Head of caudate nucleus (tissue), 42 donors: ENCODE measurements at places on chromosomes 7 and 10.
A peak's percentile ranks its signal among the peaks of the same experiment; 100 is the strongest.

DNA sequence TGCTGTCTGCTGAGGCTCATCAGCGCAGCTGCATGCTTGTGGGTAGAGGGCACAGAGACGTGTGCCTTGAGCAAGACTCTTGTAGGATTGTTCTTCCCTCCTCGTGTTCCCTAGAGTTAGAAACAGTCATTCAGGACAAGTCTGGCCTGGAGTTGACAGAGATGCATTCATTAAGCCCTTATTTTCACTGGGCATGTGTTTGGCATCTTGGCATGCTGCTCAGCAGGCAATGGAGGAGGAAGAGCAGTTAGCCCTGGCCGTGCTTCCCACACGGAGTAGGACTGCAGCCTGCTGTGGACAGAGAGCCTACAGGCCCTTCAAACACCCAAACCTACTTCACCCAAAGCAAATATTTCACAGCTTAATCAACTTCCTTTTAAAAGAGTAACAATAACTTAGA is 73.0 kb upstream of the GJD4 start:
- peak; percentile 36 for DNase-seq

GRCh38 chr10:21317902-21318301 is 207.6 kb downstream of the SKIDA1 start:
- DNase-seq = no peak

DNA sequence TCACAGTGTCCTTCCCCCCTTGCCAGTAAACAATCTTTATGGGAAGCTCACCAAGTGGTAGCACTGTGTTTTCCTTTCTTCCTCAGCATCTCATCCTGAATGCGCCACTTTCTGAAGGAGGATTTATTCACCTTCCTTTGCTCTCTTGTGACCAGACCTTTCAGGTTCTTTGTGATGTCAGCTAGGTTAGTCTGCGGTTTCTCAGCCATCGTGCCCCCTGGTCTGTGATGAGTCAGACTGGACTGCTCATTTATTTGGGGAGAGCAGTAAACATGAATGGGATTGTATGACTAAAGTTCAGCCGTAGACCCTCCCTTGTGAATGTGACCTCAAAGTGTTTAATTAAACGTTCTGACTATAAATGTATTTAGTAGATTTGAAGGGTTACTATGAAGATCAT is 235.1 kb upstream of the CELF2 start:
- no peak for DNase-seq

DNA sequence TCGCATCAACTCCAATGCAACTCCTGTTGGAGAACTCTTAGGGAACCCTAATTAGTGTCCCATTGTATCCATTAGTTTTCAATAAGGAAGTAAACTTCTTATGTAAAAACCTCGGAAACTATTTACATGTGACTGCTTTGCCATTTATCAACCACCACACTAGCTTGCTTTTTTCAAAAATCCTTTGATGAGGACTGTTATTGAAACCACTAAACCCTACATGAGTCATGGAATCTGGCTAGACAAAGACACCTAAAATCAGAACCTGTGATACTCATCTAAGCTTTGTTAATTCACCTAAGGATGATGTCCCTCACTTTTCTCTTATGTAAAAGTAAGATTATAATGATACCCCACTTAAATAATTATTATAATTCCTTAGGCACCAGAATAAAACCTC is 414.1 kb upstream of the ETV1 start:
- no peak for DNase-seq

DNA sequence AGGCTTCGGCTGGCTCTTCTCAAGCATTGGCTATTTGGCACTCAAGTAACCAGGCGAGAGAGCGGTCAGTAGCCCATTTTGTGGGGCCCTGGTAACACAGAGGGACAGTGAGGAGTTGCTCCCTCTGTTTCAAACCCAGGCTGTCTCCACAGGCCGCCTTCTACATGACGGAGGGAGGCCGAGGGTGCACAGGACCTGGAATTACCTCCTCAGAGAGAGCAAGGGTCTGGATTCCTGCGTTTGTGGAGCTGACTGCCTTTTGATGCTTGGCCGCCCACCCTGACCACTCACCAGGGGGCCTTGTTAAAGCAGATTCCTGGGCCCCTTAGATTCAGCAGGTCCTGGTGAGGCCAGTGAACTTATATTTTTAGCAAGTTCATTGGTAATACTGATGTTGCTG is 12.3 kb downstream of the UPP1 start:
- DNase-seq = no peak

GRCh38 chr7:118029826-118030422 is 154.0 kb upstream of the LSM8 start:
- no peak for DNase-seq

DNA sequence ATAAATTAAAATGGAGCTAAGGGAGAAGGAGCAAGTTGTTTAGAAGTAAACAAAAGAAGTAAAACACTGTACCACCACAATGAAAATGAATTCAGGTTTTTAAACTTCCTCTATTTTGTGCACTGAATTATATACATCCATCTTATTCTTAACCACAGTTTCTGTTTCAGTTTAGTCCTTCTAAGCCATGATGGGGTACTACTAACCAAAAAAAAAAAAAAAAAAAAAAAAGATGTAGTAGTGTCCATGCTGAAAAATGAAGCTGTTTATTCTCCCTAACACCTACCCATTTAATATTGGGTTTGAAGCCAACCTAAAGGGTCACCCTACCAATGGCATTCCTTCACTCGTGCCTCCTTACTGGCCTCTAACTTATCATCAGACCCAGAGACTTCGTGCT is 3.4 kb upstream of the BMPR1A start:
- DNase-seq = no peak

GRCh38 chr10:72075376-72076115 is 12.8 kb downstream of the SPOCK2 start:
- no peak for DNase-seq

GRCh38 chr7:18384491-18385143 is 110.9 kb upstream of the HDAC9 start:
- no peak for DNase-seq

- DNase-seq = no peak
These were observed 19.5 kb downstream of the COL28A1 start for GRCh38 chr7:7516156-7516555.

DNA sequence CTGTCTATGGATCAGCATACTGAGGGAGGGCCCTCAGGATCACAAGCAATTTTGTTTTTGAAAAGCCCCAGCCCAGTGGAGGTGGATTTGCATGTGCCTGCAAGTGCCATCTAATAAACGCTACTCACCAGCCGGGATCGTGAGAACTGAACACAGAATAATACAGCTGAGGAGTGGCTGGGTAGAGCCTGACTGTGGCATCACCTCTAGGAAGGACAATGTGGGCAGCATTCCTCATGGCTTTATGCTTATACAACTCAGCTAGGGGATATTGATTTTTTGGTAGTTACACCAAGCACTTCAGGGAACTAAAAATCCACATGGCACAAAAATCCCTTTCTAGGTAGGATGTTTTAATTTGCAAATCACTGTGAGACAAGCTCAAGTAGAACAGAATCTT is 72.7 kb upstream of the PALS2 start:
- no peak for DNase-seq

- no peak for DNase-seq
These were observed 842.5 kb downstream of the REEP3 start for GRCh38 chr10:64363687-64364086.

- no peak for DNase-seq
These were observed 8.4 kb downstream of the TLX1 start for GRCh38 chr10:101139421-101139911.

- no peak for DNase-seq
These were observed 4.4 kb downstream of the PRKAR2B start for GRCh38 chr7:107048783-107049418.

DNA sequence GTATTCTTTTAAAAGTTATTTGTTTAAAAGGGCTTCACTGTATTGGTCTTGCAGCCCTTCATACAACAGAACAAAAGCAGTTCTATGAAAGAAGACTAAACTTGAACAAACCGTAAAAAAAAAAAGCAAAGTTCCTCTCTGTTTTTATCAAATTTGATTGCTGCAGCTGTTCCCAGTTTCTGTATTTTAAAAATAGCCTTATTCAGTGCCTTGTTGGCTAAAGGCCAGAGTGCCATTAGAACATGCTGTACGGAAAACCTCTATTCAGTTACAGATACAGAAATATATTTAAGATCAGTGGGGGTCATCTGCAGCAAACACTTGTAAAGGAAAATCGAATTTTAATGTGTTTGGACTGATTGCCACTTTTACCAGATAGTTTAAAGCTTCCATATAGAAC is 207.8 kb upstream of the ETV1 start:
- DNase-seq = no peak

- DNase-seq = no peak
These were observed at the start of gene MACC1 for GRCh38 chr7:20217193-20217948. MACC1 (minus strand) TSS chr7:20217384; CDS start chr7:20161862, 55,522 bp downstream.

DNA sequence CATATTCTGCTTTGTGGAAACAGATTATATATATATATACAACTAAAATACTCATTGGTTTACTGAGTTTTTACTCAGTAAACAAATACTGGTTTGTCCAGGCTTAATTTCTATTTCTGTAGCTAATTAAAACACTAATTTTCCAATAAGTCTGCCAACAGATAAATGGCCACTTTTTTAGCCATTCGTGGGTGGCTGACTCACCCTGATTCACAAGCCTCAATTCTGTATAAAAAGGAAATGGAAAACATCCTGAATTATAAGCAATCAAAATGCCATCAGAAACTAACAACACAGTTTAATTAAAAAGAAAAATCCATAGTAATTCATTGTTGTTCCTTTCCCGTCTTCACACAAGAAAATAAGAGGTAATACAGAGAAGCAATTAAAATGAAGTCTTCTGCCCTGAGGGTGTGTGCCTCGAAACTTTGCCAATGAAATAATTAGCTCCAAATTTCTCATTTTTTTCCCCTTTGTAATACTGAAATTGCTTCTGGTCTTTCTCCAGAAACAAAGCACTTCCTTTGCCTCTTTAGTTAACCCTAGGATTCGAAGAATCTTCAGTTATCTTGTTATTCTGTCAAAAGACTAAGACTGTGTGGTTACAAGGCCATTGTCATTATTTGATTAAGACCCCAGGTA is 118.7 kb upstream of the PTN start:
- no peak for DNase-seq

GRCh38 chr10:29857843-29858701 is 201.3 kb downstream of the JCAD start:
- DNase-seq = no peak

DNA sequence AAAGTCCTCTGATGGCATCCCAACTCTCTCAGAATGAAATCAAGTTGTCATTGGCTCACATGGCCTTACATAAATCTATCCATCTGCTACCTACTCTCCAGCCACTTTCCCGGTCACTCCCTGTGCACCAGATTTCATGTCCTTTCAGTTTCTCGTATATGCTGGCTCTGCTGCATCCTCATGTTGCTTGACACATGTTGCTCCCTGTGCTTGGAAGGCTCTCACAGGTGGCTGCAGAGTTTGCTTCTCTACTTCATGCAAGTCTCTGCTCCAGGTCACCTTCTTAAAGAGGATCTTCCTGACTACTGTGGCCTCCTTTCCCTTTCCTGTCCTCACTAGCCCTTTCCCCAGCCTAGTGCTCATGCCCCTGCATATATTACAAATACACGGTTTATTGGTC is 48.3 kb downstream of the MRPL32 start:
- no peak for DNase-seq

- no peak for DNase-seq
These were observed 256.7 kb upstream of the GNAI1 start for GRCh38 chr7:79877874-79878465.

DNA sequence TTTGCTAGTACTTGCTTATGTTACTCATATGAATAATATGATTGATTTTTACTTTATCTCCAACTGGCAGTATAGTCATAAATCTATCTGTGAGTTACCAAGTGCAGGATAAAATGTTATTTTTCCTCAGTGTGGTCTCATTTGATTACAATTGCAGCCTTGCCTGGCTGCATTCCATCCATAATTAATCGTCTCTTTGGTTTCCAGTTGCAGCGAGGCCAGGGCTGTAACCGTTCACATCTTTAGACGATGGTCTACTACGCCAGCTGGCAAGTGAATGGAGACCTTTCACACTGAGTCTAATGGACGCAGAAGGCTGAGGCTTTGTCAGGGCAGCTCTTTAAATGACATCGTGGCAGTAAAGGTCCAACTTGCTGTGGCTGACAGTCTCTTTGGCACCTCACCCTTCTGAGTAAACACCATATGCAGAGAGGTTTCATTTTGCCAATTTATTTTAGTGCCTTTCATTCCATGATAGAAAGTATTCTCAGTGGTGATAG is 84.0 kb downstream of the ARL4A start:
- peak; percentile 40 for DNase-seq

- no peak for DNase-seq
These were observed 131.7 kb upstream of the PRSS58 start for GRCh38 chr7:142389544-142389943.

DNA sequence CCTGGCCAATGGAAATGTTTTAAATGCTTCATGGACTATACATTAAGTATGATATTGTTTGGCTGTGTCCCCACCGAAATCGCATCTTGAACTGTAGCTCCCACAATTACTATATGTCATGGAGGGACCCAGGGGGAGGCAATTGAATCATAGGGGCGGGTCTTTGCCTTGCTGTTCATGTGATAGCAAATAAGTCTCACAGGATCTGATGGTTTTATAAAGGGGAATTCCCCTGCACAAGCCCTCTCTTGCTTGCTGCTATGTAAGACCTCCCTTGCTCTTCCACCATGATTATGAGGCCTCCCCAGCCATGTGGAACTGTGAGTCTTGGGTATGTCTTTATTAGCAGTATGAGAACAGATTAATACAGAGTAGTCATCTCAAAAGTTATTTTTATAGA is 32.4 kb upstream of the GRB10 start:
- no peak for DNase-seq

DNA sequence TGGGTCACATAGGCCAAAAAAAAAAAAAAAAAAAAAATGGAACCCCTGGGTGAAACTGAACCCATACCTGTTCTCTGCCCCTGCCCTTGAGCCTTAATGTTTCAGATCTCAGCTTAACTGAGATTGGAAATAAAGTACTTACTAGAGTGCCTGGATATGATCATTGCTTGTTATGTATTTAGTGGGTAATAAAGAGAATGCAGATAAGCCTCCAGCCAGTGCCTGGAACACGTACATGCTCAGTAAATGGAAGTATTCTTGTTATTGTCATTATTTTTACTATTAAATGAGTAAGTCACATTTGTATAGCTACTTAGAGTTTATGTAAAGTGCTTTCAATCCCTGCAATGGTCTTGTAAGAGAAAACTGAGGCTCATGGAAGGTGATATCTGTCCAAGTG is 14.7 kb downstream of the SLC16A12 start:
- no peak for DNase-seq

GRCh38 chr10:60611291-60611747 is 167.0 kb upstream of the CDK1 start:
- DNase-seq = no peak

DNA sequence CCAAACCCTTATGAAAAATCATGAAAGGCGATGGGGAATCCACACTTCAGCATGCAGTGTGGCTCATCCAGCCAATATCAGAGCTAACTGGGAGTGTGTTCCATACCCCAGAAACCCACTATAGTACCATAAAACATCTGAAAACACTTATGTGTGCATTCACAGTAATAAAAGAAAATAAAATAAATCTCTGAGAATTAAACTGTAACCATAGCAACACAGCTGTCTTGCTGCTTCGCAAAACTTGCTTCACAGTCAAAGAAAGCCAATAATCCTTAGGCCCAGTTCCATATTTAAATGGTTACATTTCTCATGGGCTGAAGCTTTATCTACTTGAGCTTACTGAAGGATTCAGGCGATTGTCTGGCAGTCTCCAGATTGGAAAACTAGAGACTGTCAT is 19.9 kb upstream of the POLR1F start:
- DNase-seq = no peak

- DNase-seq = no peak
These were observed 32.9 kb downstream of the WIPI2 start for GRCh38 chr7:5222841-5223411.
